Thoracic aorta endothelial cell (primary cell): ENCODE measurements at places on chromosomes 2 and 18. TPM values are rescaled to one million over a fixed set of nuclear protein-coding genes. Genes with fewer than 3 reads are reported as not detected.

FAM161A gene
- 4.1 and 4.8 TPM in 2 replicates for total RNA-seq

GCFC2 gene
- 36.7 and 43.2 TPM in 2 replicates for total RNA-seq

IL1R1 gene
- 5.4 and 10.9 TPM in 2 replicates for total RNA-seq

TUBA4A gene
- 50.7 and 51.4 TPM in 2 replicates for total RNA-seq

CEP68 gene
- 18.5 and 29.7 TPM in 2 replicates for total RNA-seq

LYG1 gene
- total RNA-seq: 0.27 and 0.57 TPM in 2 replicates

ARHGAP15 gene
- total RNA-seq: not detected in 2 replicates

GPD2 gene
- 123 TPM in 2 replicates for total RNA-seq

TNP1 gene
- not detected in 2 replicates for total RNA-seq

CHPF gene
- total RNA-seq: 0.22 and 0.40 TPM in 2 replicates

HOXD13 gene
- not detected in 2 replicates for total RNA-seq

TMSB10 gene
- 2,814 and 5,424 TPM in 2 replicates for total RNA-seq

MIB1 gene
- 76.3 and 76.6 TPM in 2 replicates for total RNA-seq

CENPA gene
- 17.0 and 31.7 TPM in 2 replicates for total RNA-seq

B3GNT7 gene
- total RNA-seq: 0.13 and 0.50 TPM in 2 replicates

CNRIP1 gene
- total RNA-seq: 67.6 and 77.0 TPM in 2 replicates

LIPG gene
- total RNA-seq: 54.9 and 78.5 TPM in 2 replicates

EPHA4 gene
- total RNA-seq: 35.8 and 46.7 TPM in 2 replicates

FASTKD2 gene
- total RNA-seq: 62.1 and 64.5 TPM in 2 replicates

SERPINB7 gene
- not detected in 2 replicates for total RNA-seq

CRACDL gene
- total RNA-seq: 4.1 and 12.2 TPM in 2 replicates

TGFBRAP1 gene
- total RNA-seq: 40.0 and 41.6 TPM in 2 replicates

HADHA gene
- 182 and 188 TPM in 2 replicates for total RNA-seq

GMPPA gene
- total RNA-seq: 30.7 and 31.0 TPM in 2 replicates

LAMA3 gene
- 8.0 and 11.1 TPM in 2 replicates for total RNA-seq

EFR3B gene
- 0.13 and 0.22 TPM in 2 replicates for total RNA-seq

IGFBP2 gene
- 19.9 and 68.2 TPM in 2 replicates for total RNA-seq

CTLA4 gene
- total RNA-seq: not detected in 2 replicates

HIBCH gene
- total RNA-seq: 23.0 and 24.5 TPM in 2 replicates

LBX2 gene
- 3.2 and 3.5 TPM in 2 replicates for total RNA-seq

PXDN gene
- 149 and 397 TPM in 2 replicates for total RNA-seq

RTKN gene
- total RNA-seq: 5.9 and 9.3 TPM in 2 replicates

FBLN7 gene
- 2.9 and 5.2 TPM in 2 replicates for total RNA-seq

ASB18 gene
- total RNA-seq: not detected in 2 replicates

TEKT4 gene
- not detected in 2 replicates for total RNA-seq

DLX1 gene
- 0.07 TPM in 1 of 2 replicates, not detected in the other for total RNA-seq

FSHR gene
- total RNA-seq: not detected in 2 replicates

BCL2 gene
- 2.5 and 2.6 TPM in 2 replicates for total RNA-seq

ACKR3 gene
- 12.4 and 14.8 TPM in 2 replicates for total RNA-seq
